Activated CD4-positive, alpha-beta T cell treated with anti-CD3 and anti-CD28 coated beads for 4 hours (primary cell): ENCODE measurements at places on chromosomes 7 and 10.

DNA sequence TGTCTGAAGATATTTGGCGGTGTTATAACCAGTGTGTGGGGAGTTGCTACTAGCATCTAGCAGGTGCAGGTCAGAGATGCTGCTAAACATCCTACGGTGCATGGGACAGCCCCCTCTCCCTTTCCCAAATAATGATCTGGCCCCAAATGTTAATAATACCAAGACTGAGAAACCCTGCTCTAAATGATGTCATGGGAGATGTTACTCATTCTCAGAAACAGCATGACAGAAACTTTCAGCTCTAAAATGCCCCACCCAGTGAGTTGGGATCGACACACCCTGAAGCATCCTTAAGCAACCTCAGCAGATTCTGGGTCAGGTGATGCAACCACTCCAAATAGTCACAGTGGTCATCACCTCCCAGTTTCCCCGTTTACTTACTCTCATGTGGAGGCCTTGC is 108.8 kb upstream of the MPP7 start:
- DNase-seq: no peak

DNA sequence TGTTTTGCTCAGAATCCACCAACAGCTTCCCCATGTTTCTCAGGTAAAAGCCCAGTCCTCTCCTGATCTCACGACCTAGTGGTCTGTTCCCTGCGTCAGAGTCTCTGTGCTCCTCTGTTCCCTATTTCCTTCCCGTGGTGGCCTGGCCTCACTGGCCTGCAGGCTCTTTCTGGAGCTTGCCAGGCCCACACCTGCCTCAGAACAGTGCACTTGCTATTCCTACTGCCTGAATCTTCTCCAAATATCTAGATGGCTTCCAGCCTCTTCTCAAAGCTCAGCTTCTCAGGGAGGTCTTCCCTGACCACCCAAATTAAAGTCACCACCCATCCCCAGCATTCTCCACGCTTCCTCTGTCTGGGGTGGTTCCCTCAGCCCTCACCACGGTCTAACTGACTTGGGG is 165.3 kb downstream of the USP6NL start:
- no peak for DNase-seq

- DNase-seq: no peak
These were observed 77.9 kb upstream of the FHIP2A start for GRCh38 chr10:114743521-114744231.

- DNase-seq: no peak
These were observed 60.5 kb downstream of the SEMA3C start for GRCh38 chr7:80858141-80858903.

DNA sequence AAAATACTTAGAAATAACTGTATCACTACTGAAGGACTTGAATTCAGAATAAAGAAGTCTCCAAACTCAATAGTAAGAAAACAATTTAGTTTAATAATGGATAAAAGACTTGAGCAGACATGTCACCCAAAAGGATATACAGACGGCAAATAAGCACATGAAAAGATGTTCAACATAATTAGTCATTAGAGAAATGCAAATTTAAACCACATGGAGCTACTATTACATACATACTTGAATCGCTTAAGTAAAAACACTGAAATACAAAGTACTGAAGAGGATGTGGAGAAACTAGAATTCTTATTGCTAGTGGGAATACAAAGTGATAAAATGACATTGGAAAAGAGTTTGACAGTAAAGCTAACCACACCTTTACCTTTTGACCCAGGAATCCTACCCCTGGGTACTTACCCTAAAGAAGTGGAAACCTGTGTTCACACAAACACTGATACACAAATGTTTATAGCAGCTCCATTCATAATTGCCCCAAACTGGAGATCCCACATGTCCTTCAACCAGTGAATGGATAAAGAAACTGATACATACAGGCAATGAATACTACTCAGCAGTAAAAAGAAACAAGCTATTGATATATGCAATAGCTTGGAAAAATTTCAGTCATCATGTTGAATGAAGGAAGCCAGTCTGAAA is 54.3 kb upstream of the NFKB2 start:
- no peak for DNase-seq

GRCh38 chr10:28768227-28768626 is 90.9 kb downstream of the BAMBI start:
- no peak for DNase-seq

DNA sequence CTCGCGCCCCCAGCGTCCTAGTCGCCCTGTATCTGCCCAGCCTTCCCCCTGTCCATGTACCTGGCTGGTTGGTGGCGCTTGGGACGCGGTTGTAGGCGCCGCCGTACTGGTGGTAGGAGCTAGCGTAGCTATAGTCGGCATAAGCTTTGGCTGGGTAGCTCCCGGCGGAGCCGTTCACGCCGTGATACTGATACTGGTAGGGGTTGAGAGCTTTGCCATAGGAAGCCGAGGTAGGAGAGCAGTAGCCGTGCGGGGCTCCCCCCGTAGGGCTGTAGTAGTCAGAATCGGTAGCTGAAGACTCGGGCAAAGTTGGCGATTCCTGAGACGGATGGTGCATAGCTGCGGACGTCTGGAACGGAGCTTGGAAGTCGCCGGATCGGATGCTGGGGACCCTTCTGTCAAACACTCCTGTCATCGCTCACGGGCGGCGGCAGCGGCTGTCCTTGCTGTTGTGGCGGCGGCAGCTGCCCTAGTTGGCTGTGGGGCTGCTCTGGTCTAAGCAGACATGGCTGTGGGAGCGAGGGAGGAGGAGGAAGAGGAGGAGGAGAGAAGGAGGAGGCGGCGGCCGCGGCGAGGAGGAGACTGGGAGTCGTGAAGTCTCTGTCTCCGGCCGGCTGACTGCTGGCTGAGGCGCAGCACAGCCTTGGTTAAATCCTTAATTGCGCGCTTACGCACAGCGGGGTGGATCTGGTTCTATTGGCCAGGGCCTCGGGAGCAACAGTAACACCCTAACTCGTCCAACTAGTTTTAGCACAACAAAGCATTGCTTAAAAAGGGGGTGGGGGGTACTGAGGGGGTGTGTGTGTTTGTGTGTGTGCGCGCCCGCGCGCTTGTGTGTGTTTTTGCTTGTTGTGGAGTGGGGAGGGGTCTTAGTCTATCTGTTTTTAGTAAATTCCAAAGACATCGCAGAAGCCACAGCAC is at the start of gene DLX5:
DLX5 (minus strand) TSS at position 623 of the 921 bp plus-strand sequence; CDS start at position 415, 208 bp downstream.
- DNase-seq: no peak

- DNase-seq: no peak
These were observed 1.8 kb downstream of the FOXI2 start for GRCh38 chr10:127738512-127739424.

GRCh38 chr7:129343099-129343700 is 91.0 kb upstream of the STRIP2 start:
- no peak for DNase-seq

DNA sequence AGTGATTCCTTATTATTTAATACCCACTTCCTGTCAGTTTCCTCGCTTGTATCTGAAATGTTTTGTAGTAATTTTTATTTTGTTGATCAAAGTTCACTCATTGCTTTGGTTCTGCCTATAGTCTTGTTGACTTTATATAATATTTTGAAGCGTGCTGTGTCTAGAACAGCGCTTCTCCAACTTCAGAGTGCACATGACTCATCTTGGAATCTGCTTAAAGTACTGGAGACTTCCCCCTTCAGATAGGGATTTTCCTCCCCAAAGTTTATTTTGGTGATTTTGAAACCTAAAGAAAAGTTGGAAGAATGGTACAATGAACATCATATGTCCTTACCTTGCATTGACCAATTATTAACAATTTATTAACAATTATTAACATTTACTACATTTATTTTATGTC is 5.8 kb downstream of the COMTD1 start:
- no peak for DNase-seq

GRCh38 chr7:13904689-13905088 is 84.8 kb downstream of the ETV1 start:
- DNase-seq: no peak

DNA sequence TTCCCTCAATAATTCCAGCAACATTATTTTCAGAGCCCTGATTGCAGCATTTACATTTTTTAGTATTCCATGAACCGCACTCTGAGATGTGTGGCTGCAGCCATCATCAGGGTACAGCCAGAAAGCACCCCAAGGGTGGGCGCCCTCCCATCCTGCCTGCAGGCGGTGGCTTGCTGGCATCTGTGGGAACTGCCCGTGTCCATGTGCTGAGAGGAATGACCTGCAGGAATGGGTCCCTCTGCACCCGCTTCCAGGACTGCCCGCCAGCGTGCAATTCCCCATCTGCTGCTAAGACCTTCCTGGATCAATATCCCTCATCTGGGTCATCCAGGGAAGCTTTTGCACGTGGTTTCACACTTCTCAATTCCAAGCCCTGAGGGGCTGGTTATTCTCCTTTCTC is 32.8 kb upstream of the NUB1 start:
- no peak for DNase-seq

- DNase-seq: no peak
These were observed 74.2 kb downstream of the EGFR start for GRCh38 chr7:55092975-55093373.

DNA sequence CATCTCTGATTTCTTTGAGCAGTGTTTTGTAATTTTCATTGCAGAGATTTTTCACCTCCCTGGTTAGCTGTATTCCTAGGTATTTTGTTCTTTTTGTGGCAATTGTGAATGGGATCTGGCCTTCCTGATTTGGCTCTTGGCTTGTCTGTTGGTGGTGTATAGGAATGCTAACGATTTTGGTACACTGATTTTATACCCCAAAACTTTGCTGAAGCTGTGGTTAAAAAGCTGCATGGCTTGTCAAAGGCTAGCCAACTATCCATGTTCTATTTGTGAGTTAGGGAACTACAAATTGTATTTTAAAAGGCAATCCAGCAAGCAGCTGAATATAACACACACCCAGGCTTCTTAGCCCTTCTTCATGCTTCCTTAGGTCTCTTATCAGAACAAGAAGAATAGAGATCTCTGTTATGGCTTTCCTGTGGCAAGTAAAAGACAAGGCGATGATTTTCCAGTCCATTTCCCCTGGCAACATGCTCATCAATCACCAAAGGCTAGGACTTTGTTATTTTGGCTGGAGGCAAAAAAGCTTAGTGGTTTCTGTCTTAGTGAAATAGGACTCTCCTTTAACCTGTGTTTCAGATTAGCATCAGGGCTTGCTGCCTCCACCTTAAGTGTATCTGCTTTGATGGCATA is 77.5 kb downstream of the CDK6 start:
- DNase-seq: no peak

- no peak for DNase-seq
These were observed 1042.9 kb downstream of the GATA3 start for GRCh38 chr10:9097206-9097990.

GRCh38 chr7:153567426-153567825 is 484.8 kb upstream of the DPP6 start:
- DNase-seq: no peak

DNA sequence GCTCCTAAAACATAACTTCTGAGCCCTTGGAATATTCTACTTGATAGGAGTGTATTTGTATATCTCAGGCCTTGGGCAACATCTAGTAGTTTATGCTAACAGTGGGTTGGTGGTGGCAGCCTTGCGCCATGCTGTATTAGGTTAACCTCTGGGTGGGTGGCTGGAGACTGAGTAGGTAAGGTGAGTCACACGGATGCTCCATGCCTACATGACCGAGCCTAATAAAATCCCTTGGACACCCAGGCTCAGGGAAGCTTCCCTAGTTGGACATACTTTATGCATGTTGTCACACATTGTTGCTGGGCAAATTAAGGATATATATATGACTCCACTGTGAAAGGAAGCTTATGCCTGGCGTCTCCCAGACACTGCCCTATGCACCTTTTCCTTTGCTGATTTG is 6.0 kb upstream of the DAGLB start:
- DNase-seq: no peak

GRCh38 chr7:91776171-91776570 is 104.3 kb downstream of the MTERF1 start:
- DNase-seq: no peak

- DNase-seq: no peak
These were observed 1.5 kb downstream of the RGS10 start for GRCh38 chr10:119541046-119541445.

- no peak for DNase-seq
These were observed 93.1 kb downstream of the ARID5B start for GRCh38 chr10:61994405-61995219.

GRCh38 chr7:26642416-26642815 is 222.0 kb downstream of the SKAP2 start:
- DNase-seq: no peak

DNA sequence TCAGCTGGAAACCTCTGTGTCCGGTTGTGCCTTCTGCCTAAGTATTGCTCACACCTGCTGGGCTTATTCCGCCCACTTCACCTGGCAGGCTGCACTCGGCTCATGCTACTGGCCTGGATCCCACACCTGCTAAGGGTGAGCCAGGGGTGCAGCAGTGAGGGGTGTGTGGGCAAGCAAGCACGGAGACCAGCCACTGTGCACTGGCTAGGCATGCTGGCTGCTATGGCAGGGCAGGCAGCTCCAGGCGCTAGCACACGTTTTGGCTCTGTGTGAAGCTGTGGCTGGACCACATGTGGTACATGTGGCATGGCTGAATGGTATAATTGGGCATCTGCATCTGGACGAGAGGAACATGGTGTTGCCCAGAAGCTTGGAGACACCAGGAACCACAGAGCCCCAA is 940.7 kb downstream of the NRG3 start:
- DNase-seq: no peak

DNA sequence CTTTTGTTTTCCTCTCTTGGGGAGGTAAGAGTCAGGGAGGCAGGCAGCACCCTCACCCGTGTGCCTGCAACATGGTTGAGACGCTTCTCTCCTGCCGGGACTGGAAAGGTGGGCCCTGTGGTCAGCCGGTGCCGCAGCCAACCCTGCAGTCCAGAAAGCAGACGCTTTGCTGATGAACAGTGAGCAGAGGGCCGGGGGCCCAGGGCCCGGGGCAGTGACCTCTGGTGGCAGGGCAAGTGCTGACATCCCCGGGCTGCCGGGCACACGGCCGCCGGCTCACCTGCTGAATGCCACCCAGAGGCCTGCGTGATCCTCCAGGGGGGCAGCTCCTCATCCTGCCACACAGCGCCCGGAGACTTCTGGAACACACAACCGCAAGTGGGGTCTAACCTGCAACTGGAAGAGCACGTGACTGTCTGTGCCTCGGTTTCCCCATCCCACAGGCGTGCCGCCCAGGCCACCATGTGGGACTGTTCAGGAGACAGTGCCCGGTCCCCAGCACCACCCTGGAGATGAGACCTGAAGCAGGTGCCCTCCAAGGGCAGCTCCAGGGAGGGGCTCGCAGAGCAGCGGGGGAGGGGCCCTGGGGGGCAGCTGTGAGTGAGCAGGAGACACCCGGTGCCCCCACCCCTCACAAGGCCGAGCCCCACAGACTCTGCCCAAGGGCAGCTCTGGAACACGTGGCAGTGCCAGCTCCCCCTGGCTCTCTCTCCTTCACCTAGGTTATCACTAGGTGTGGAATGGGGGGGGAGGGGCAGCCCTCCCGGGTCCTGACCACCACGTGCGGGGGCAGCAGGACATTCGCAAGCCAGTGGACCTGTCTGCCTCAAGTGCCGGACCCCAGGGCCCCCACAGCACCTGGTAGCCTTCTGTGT is 2.2 kb upstream of the ADGRA1 start:
- DNase-seq: no peak

DNA sequence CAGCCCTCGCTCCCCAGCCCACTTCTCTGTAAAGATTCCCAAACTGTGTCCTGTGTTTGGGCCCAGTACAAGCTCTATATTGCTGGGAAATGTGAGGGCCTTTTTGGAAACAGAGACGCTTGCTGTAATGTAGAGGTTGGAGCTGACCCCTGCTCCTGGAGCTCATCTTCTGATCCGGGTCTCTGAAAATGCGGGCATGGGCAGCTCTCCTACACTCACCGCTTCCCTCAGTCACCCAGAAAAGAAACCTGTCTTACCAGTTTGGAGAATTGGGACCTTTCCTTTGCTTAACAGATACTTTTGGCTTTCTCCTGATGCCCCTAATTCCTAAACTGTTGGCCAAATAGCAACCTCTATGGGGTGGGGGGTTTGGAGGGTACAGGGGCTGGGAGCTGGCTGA is 18.2 kb downstream of the BAG3 start:
- no peak for DNase-seq
